ENCODE measurements at places on chromosomes 6 and 20.

DNA sequence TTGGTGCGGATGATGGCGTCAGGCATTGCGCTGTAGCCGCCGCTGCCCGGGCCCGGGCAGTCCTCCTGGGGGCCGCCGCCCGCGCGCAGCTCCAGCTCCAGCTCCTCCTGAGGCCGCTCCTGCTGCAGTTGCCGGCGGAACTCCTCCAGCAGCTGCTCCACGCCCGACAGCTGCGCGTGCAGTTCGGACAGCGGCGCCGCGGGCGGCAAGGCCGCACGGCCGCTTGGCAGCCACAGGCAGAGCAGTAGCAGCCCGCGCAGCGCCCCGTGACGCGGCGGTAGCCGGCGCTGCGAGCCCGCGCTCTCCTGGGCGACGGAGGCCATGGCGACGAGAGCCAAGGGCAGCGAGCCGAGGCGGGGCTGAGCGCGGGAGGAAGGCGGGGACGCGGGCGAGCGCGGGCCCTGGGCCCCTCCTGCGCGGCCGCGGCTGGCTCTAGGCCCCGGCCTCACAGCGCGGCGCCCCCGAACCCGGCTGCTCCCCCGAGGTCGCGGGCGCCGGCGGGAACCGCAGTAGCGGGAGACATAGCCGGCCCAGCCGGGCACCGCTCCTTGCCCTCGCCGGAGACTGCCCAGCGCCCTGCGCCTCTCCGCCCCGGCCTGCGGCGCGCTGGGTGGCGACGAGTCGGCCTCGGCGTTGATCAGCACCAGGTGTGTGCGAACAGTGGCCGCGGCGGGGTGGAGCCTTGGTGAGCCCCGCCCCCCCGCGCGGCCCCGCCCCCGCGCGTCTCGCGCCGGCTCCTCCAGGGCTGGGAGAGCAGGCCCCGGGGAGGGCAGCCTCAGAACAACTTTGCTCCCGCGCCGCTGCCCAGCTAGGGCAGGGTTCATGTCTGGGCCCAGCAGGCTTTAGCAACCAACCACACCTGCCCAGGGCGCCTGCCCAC, at the start of gene LRP11:
Gene LRP11 (minus strand): TSS at position 662 of the 880 bp plus-strand sequence. CDS start 339 bp downstream, at position 323.
- peak; percentile 77 for DNase-seq

DNA sequence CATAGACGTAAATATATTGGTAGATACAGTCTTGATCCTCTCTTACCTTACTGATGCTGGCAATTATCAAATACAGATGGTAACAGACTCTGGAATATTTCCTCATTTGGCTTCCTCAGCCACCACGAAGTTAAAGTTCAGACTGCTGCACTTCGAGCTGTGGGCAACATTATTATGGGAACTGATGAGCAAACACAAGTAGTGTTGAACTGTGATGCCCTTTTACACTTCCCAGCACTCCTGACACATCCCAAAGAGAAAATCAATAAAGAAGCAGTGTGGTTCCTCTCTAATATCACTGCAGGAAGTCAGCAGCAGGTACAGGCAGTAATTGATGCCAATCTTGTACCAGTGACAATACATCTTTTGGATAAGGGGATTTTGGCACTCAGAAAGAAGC, 162.7 kb upstream of the NT5E start:
- no peak for DNase-seq

DNA sequence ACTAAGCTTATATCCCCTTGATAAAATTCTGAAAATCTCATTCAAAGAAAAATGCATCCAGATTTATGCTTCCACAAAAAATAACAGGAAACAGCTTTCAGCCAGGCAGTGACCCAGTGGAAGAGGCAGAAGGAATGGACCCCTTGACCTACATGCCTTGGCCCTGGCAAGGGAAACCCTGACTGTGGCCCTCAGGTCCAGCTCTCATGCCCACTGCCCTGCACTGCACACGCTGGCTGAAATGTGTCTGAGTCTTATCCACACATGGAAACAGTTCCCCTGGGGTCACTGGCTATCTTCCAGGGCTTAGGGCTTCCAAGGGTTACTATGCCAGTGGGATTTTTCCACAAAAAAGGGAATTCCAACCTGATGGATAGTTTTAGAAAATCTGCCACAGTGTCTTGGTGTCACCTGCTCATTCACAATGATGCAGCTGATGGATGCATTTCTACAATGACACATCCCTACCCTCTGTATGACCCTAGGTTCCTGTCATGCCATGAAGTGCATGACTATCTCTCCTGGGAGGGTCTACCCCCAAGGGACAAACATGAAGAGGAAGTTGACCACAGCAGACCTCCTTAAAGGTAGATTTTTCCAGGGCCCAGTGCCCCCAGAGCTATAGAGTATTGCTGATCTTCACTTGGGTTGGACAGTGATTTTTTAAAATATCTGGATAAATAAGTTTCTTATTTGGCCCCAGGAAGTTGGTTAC, 121.9 kb upstream of the CD93 start:
- no peak for DNase-seq

DNA sequence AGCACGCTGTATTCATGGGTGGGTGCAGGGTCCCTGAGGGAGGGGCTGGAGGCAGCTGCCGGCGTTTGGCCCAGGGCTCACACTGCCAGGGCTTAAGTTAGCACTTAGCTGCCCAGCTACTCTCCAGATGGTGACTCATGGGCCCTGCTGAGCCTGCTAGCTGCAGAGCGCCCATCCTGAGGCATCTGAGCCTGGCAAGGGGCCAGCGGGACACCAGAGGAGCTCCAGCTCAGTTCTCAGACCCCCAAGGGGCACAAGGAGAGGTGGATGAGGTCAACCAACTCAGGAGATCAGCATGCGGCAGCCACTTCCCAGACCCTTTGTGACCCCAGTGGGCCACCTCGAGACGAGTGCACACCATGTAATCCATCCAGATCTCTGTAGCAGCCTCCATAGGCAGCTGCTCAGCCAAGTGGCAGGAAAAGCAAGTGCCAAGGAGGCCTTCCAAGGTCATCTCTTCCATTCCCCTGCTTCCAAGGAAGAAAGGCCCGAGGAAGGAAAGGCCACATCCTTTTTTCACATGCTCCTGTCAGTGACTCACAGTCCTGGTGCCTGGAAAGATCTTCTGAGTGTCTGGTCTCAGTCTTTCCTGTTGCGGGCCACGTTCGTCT, 35.3 kb downstream of the FOXP4 start:
- DNase-seq: no peak

GRCh38 chr20:6819599-6819998, 52.1 kb downstream of the BMP2 start:
- DNase-seq: no peak

DNA sequence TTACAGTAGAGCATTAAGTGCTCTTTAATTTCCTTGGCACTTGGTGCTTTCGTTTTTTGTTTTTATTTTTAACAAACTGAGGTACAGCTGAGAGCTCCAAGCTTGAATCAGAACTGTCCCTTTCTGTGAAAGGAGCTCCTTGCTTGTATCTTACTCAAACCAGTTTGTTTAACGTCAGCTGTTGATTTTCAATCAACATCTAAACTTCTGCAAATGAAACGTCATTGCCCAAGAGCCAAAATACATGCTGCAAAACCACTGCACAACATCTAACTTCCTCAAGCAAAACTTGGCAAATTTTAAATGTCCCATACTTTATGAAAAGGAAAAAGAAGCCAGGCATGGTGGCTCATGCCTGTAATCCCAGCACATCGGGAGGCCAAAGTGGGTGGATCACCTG, 15.2 kb downstream of the VNN2 start:
- DNase-seq: no peak

DNA sequence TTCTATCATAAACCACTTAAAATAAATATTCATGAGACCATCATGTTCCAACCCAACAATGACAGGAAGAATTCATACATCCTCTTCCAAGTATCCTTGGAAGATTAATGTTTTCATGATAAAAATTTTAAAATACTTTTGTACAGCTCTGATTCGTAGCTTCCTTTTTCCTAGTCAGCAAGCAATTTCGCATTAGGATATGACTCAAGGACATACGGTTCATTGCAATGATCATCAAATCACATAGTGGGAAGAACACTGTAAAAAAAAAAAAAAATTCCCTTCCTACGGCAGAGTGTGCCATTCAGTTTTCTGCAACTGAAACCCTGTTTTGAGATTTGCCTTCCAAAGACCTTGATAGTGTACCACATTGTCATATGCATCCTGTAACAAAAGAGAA, 35.3 kb upstream of the GFOD1 start:
- no peak for DNase-seq

GRCh38 chr6:27290065-27290849, 21.8 kb downstream of the POM121L2 start:
- DNase-seq: no peak

DNA sequence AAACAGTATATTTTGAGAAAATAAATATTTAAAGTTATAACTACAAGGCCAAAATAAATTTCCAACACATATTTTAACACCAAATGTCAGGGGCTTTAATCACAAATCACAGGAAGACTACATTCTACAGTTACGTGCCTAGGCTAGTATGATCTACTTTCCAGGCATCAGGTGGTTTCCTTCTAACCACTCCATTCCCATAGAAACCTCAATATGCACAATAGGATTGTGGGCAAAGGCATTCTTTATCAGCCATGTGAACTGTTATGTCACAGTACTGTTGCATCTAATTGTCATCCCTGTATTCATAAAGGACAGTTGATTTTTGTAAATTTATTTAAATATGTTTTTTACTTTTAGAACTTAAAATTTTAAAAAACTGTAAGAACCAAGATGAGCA, 32.4 kb downstream of the ATG5 start:
- DNase-seq: no peak

- no peak for DNase-seq
Observed at GRCh38 chr6:111871725-111872400, 1.4 kb downstream of the FYN start.

GRCh38 chr6:20024316-20024673, 187.1 kb downstream of the ID4 start:
- no peak for DNase-seq

- DNase-seq: no peak
Observed at GRCh38 chr20:61712688-61713087, 353.0 kb downstream of the TAF4 start.

- DNase-seq: no peak
Observed at GRCh38 chr6:32416036-32416435, 9.1 kb upstream of the BTNL2 start.

- DNase-seq: no peak
Observed at GRCh38 chr6:68044264-68044663, 590.8 kb upstream of the ADGRB3 start.

GRCh38 chr6:42049948-42050296, 402 bp upstream of the TAF8 start:
- no peak for DNase-seq

- no peak for DNase-seq
Observed at GRCh38 chr6:9937031-9937763, 477.7 kb downstream of the TFAP2A start.

- DNase-seq: no peak
Observed at GRCh38 chr6:44645276-44645675, 257.8 kb downstream of the CDC5L start.

GRCh38 chr6:131651782-131652181, 14.7 kb downstream of the ENPP3 start:
- DNase-seq: no peak

DNA sequence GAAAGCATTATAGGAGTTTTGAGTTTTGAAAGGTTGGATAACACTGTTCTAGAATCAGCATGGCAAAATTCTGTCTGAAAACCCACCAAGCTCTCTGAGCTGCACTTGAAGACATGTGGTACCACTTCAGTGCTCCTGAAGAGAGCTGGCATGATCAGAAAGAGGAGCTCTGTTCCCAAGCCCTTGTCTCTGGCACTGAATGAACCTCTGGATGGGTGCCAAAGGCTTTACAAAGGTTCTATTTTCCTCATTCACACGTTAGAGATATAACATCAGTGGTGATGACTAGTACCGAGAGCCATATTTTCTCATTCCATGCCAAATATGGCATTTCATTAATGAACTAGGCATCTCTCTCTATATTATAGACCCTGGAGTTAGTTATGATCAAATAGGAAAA, 301.8 kb upstream of the ID4 start:
- DNase-seq: no peak

GRCh38 chr20:4791121-4791520, 69.4 kb downstream of the PRND start:
- no peak for DNase-seq

DNA sequence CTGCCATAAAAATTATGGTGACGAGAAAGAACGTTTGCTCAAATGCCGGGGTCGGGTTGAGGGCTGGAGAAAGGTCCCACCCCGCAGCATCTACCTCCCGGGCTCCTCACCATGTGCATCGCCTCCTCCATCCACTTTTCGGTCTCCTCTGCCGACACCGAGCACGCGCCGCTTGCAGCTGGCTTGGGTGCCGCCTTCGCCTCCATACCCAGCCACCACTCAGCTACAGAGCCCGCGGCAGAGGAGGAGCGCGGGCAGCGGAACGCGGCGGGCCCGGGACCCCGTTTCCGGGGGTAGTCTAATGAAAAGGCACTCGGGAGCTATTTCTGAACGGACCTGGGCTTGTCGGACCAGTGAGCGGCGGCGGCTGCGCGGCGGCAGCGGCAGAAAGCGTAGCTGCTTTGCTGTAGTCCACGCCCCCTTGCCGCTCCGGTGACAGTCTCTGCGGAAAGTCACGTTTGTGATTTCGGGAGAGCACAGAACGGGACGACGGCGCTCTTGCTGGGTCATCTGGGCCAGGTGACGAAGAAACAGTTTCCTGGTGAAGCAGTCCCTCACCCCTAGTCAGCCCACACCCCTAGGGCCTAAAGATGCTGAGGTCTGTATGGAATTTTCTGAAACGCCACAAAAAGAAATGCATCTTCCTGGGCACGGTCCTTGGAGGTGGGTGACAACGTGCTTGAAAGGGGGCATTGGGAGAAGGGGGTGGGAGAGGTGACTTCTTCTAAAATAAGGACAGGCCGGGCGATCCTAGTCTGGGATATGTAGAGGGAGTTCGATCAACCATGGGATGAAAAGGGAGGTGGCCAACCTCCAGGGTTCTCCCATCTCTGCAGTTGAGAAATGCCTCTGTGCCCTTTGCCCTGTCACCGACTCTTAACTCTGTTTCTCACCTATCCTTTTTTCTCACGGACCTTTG, at the start of the genes ADAT2 and PEX3:
Gene ADAT2 (minus strand): TSS at position 243 of the 919 bp plus-strand sequence. CDS start 37 bp downstream, at position 206.
Gene PEX3 (plus strand): TSS at position 353 of the 919 bp plus-strand sequence. CDS start 238 bp downstream, at position 591.
- DNase-seq: peak; percentile 86

DNA sequence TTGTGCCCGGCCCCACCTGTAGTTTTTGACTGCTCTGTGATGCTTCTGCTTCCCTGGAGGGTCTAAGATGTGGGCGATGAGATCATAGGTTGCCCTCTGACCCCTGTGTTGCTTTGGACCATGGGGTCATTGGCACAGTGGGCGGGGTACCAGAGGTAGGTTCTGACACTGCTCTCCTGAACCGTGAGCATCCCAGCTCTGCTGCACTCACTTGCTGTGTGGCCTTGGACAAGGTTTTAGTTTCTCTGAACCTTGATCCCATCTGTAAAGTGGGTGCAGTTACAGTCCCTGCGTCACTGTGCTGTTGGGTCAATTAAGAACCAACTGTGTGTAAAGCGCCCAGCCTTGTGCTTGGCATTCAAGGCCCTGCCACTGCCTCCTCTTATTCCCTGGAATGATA, 30.9 kb downstream of the SRC start:
- no peak for DNase-seq

- DNase-seq: no peak
Observed at GRCh38 chr20:40090236-40090635, 598.8 kb downstream of the MAFB start.

DNA sequence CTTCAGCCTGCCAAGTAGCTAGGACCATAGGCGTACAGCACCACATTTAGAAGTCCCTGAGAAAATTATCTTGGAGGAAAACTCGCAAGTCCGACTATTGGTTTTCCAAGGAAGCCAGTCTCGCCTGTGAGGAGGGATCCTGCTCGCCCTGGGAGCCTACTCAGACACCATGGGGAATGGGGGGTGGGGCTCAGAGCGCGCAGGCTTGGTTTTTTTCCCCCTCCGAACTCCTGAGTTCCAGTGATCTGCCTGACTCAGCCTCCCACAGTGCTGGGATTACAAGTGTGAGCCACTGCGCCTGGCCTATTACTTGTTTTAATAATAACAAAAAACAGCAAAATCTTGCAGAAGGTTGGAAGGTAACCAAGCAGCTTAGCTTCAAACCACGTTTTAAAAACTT, 153.7 kb downstream of the OR2B2 start:
- DNase-seq: no peak
